Activated CD8-positive, alpha-beta memory T cell treated with anti-CD3 and anti-CD28 coated beads for 48 hours (primary cell): ENCODE measurements at places on chromosomes 1 and 21.

DNA sequence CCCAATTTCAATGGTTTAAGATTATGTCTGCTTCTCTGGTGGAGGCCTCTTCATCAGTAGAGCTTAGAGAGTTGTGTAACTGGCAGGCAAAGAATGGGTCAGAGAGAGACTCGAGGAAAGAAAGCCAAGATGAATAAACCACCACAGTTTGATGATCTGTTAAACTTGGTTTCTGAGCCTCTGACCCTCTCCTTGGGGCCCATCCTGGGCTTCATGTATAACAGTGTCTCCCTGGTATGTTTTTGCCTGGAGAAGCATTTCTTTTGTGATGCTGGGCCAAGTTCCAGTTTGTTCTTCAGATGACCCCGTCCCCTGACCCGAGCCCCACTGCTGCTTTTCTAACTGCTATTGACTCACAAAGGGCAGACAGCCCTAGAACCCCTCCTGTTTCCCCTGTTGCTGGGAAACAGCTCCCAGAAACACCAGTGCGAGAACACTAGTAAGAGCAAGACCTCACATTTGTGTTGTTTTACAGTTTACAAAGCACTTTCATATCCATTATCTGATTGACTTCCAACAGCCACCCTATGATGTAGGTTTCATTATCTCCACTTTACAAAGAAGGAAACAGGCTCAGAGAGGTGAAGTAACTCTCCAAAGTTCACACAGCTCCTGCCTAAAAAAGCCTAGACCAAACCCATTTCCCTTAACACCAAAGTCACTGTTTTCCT, 9.0 kb downstream of the CD2 start:
- DNase-seq: no peak

GRCh38 chr1:235865565-235866204, 1.0 kb downstream of the LYST start:
- DNase-seq: no peak

DNA sequence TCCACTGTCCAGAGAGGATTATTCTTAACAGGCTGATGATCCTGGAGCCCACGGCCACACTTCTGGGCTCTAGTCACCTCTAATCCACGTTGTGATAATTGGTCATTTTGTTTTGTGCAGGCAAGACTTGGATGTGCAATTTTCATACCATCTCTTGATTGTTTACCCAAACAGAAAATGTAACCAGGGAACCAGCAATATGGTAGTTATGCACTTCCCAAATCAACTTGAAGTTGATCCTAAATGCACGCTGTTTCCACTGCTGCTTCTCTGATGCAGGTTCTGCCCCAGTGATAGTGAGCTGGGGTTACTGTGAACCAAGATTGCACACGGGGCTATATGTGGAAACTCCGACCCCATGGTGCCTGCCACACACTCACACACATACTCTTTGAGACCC, 14.7 kb upstream of the KCNJ15 start:
- DNase-seq: no peak

DNA sequence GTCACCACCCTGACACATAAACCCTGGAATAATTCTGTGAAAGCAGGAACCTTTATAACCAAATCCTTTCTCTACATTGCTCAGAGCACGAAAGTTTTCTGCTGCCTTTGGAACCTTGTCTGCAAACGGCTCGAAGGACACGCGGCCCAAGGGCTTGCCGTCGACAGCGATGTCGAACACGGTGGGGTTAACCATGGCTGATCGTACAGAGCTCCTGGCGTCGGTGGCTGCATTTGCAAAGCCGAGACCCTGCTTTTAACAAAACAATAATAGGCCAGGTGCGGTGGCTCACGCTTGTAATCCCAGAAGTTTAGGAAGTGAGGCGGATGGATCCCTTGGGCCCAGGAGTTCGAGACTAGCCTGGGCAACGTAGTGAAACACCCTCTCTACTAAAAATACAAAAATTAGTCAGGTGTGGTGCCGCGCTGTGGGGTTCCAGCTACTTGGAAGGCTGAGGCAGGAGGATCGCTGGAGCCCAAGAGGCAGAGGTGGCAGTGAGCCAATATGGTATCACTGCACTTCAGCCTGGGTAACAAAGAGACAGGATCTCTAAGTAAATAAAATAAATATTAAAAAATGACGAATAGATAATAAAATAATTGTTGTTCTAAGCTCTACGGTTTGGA, 2.2 kb upstream of the EIF2B3 start:
- no peak for DNase-seq

- DNase-seq: no peak
These were observed 222.4 kb downstream of the LRRC40 start for GRCh38 chr1:69982992-69983391.

DNA sequence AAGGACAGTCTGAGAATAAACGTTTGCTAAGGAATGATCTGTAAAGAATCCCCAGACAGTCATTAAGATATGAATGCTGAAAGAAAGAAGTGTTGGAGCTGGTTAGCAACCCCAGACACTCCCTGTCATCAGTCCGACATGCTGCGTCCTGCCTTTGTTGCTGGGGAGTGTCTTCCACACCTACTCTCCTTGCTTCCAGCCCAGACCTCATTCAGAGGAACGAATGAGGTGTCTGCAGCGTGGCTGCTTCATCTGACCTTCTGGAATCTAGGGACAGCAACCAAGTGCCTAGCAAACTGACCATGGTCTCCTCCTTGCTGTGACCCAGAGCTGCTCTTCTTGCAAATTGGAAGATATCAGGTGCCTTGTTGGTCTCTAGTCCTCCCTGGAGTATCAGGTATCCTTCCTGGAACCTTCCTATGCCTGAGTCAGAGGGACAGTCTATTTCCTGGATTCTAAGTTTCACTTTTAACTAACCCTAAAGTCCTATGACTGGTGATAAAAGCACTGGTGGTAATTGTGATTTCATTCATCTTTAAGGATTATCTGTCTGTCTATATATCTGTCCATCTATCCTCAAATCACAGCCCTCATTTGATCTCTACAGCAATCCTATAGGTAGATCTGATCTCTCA, 45.3 kb downstream of the NFASC start:
- no peak for DNase-seq

DNA sequence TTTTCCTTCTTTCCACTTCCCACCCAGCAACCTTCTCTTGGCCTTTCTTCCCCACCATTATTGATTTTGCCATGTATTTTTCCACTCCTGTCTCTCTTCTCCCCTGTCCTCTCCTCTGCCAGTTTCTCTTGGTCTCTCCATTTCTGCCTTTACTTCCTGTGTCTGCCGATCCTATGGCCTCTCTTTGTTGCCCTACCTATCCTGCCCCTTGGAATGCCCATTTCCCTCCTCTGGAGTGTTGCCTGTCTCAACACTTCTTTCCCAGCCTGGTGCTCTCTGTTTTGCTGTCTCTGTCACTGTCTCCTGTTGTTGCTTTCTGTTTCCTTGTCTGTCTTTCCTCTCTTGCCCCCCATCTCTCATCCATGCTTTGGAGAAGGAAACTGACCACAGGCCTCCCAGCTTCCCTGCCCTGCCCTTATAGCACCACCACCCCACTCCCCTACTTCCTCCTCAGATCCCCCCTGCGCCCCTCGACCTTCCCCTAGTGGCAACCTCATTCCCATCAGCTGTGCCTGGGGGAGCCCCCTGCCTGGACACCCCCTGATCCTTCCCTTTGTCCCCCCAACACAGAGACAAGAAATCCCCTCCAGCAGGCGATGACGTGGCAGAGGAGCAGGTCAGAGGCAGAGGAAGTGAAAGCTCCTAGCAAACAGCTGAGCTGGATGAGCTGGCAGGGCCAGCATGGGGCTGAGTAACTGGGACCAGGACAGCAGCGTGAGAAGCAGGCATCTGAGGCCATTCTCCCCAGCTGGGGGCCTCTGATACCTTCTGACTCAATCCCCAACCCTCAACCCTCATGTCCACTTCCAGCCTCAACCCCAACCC, 6.6 kb upstream of the ETV3L start:
- DNase-seq: no peak

DNA sequence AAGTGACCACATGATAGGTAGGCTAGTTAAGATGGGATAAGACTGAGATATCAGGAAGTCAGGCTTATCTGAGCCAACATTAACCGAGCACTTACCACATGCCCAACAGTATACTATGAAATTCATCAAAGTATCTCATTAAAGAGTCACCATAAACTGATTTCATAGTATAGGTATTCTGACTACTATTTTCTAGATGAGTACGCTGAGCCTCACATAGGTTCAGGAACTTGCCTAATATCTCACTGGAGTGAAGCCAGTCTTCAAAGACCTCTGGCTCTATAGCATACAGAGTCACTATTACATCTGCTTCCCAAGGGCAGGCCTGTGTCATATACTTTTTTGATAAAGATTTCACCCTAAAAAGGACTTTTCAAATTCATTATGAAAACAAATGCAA, 115.6 kb upstream of the NGF start:
- DNase-seq: no peak

DNA sequence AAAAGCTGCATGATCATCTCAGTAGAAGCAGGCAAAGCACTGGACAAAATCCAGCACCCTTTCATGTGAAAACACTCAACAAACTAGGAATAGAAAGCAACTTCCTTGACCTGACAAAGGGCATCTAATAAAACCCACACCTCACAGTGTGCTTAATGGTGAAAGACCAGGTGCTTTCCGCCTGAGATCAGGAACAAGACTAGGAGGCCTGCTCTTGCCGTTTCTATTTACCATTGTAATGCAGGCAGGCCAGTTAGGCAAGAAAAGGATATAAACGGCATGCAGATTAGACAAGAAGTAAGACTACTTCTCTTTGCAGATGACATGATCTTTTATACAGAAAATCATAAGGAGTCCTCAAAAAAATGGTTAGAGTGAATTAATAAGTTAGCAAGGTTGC, 37.2 kb downstream of the SLC37A1 start:
- no peak for DNase-seq

- DNase-seq: no peak
These were observed 19.8 kb downstream of the ATP6V1G3 start for GRCh38 chr1:198520524-198521254.

DNA sequence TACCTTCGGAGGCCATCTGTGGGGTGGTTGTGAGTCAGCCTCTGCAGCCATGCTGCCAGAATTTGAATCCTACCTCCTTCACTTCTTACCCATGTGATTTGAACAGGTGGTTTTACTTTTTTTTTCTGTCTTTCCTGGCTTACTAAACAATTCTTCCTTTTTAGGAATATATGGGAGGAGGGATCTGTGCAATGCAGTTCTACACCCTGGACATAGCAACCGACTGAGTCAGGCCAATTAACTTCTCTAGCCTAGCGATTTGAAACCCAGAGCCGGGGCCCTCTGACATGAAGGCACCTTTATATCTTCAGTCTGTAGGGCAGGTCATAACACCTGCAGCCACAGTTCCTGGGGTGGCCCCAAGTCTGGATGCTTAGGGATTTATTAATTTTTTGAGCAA, 83.6 kb downstream of the ST6GALNAC3 start:
- no peak for DNase-seq

DNA sequence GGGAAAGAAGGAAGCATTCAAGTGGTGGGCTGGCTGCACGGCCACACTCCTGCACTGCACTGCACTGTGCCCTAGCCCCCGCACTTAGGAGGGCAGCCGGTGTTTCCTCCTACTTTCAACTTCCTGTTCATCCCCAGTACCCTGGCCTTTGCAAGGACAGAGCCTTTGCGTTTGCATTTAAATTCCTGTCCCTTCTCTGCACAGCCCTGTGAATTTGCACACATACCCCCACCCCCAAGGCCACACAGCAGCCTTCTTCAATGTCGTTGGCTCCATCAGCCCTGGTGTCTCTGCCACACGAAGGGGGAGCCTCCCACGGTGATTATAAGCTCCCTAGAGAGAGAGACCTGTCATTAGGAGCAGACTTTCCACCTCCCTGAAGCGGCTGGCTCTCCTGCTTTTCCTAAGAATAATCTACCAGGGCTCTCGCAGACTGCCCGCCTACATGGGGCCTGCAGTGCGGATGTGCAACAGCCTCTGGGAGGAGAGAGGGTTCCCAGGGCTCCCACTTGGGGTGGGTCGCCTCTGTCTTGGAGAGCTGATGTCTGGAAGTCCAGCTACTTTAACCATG, 13.2 kb upstream of the SLC45A3 start:
- no peak for DNase-seq

DNA sequence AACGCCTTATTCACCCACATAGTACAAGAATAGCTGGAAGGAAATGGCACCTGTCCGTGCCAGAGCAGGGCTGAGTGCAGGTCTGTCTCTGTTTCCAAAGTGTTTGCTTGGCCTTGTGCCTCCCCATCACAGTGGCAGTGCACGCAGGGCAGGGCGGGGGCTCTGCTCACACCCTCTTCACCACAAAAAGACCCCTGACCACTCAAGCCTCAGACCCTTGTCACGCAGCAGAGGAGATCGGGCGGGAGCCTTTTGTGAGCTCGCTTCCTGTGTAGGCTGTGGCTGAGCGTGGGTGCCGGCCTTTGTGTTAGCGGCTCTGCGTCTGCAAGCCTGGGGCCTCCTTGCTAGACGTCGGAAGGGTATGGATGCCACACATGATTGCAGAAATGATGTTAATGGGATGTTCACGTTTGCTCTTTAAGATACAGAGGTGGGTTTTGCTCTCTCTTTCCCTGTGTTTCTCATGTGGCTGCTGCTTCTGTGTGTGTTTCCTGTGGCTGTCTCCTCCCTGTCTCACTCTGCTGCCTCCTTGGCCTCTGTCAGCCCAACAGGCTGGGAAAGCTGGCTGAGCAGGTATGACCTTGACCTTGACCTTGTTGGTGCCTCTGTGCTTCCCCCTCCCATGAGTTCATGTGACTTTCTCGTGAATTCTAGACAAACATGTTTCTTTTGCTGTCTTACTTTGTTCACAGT, 45.4 kb downstream of the S100B start:
- peak; percentile 40 for DNase-seq

DNA sequence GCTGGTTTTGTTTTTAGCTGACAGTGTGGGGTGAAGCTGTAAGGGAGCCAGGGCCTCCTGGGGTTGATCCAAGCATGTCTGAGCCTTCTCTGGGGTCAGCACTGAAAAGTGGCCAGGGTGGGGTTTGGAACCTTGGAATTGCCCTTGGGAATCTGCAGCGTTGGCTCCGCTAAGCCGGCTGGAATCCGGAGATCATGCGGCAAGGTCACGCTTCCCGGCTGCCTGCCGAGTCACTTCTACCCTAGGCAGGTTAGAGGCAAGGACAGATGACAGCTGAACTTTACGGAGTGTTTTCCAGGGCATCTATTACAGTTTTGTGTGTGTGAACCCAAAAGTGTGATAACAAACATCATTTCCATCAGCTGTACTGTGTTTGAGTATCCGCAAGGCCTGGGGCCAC, 17.1 kb downstream of the ABCG1 start:
- DNase-seq: no peak

GRCh38 chr1:9689971-9690381, 38.4 kb downstream of the PIK3CD start:
- no peak for DNase-seq

DNA sequence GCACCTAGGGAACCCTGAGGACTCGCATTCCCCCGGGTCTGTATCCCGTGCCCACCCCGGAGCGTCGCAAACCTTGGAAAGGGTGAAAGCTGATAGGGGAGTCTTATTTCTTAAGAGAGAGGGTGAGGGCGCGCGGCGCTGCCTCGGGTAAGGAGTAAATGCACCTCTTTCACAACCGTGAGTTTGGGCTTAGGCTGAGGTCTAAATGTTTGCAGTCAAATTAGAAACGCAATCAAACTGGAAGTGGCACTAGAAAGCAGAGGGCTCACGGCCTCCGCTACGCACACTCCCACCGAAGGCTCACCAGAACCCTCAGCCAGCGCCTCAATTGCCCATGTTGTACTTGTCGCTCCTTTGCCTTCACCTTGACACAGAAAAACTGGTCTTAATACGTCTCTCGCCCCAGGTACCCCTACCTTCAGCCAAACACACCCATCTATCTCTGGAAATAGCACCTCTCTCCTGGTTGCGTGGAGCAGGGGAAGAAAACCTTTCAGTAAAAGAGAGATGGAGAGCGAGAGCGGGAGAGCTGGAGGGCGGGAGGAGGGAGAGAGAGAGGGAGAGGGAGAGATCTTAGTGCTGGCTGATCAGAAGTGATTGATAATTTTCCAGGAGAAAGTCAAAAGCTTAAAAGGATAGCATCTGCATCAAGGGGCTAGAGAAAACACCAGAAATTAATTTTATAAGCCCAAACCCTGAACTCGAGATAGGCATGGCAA, 1.7 kb upstream of the HLX start:
- no peak for DNase-seq
